RCC 7860 (cell line): ENCODE measurements at places on chromosomes 1 and 21.

DNA sequence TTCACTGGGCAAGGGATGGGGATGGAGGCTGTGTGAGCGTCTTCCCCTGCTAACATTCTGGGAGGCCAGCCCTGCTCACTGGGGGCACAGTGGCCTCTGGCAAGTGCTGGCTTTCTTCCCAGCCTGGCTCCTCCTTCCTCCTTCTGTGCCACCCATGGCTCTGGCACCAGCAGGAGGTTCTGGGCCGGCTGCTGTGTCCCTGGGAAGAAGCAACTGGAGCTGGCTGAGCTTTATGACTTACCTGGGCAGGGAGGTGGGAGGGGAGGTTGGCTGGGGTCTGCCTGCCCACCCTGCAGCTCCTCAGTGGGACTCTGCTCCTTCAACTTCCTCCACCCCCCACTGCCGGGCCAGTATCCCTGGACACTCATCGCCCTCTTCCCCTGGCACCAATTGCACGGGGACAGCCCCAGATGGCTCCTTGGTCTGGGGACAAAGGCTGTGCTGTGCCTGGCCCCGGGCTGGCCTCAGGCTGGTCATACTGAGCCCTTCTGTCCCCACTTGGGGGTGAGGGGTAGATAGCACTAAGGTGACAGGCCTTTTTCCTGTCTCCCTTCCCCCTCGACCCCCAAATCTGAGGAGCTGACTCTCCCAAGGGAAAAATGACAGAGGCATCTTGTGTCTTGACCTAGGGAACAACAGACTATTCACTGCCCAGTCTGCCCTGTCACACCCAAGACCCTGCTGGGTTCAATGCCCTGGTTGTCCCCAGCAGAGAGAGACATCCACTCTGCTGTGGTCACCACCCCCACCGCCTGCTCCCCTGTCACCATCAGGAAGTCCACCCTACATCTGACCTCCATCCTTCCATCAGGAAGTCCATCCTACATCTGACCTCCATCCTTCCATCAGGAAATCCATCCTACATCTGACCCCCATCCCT, 14.4 kb downstream of the CDK18 start:
- no peak for DNase-seq

GRCh38 chr1:109152196-109152595, 38.3 kb downstream of the ELAPOR1 start:
- no peak for DNase-seq

DNA sequence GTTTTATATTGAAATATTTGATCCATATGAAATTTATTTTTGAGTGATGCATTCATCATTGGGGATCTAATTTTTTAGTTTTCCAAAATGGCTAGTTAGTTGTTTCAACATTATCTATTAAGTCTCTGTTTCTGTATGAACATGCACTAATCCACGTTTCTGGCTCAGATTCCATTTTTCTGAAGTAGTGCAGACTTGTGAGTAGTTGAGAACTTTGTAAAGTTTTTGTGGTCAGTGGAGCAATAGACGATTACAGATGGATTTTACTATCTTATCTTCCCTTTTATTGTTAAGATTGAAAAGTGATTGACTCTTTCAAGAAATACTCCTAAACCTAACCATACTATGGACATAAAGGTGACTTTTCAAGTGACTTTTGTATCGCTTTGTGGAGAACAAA, 16.7 kb downstream of the SOAT1 start:
- peak; percentile 46 for DNase-seq

- DNase-seq: no peak
Measured at GRCh38 chr1:84889437-84889836, 3.6 kb downstream of the LPAR3 start.

- no peak for DNase-seq
Measured at GRCh38 chr1:170670802-170671628, 7.1 kb downstream of the PRRX1 start.
